ENCODE measurements at places on chromosomes 2 and 18.

GRCh38 chr2:70160545-70160944, 30.3 kb downstream of the C2orf42 start:
- DNase-seq: no peak

DNA sequence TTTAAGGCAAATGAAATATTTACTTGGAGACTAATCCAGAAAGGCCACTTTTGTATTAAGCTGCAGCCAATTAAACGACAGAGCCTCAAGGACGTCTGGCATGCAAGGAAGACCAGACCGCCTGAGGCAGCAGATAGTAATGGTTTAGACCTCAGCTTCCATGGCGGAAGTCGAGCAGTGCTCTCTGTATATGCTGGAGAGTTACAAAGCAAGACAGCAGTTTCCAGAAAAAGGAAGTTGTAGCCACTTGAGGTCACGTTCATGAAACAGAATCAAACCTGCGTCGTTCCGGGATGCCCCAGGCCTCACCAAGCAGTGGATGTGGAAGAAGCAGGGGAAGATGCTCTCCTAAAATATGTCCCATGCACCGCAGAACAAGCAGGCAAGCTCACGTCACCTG, 142.0 kb downstream of the PTGR3 start:
- no peak for DNase-seq

GRCh38 chr18:398935-399630, 101.4 kb downstream of the COLEC12 start:
- no peak for DNase-seq

- DNase-seq: no peak
These were observed 9.7 kb downstream of the CMPK2 start for GRCh38 chr2:6855860-6856547.

- DNase-seq: peak; percentile 65
These were observed 89.0 kb downstream of the MARCHF4 start for GRCh38 chr2:216283038-216283900.

DNA sequence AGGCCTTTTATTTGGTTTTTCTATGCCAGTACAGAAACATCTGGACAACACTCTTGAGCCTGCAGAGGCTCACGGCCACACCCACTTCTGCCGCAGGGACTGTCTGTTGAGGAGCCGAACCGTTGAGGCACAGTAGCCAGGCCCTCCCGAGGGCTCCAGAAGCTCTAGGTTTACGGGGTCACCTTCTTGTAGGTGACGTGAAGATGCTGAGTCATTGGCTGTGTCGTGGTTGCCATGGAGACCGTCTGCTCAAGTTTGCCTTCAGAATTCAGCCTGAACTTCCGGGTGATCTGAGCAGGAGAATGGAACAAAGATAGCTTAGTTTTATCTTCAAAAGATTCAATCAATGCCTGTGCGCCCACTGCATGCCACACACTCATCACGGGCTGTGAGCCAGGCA, 25.9 kb downstream of the BOK start:
- DNase-seq: peak; percentile 52
